HEK293T (cell line): ENCODE measurements at places on chromosomes 16 and 17.
A peak's percentile ranks its signal among the peaks of the same experiment; 100 is the strongest.

- no peak for DNase-seq
Measured at GRCh38 chr16:27625050-27625697, 75.2 kb downstream of the KATNIP start.

GRCh38 chr16:11429823-11430222, 84.6 kb downstream of the RMI2 start:
- no peak for DNase-seq

DNA sequence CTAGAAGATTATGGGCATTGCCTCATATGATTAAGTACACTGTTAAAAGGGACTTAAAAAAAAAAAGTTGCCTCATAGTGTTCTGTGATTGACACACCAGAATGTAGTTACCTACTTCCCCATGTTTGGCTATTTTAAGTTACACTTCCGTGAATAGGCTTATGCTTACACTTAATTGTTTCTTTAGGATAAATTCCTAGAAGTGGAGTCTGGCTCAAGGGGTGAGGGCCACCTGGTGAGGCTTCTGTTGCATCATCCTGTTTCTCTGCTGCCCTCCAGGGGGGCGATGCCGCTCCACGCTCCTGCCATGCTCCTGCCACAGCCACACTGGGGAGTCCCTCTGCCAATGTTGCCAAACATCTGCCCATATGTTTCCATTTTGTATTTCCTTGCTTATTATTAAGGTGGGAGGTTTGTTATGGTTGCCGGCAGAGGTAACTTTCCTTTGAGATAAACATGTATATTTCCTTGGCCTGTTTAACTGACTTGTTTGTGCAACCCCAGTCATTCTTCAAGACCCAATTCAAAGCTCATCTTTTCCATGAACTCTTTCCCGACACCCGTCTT, 73.1 kb downstream of the KSR1 start:
- DNase-seq = no peak

DNA sequence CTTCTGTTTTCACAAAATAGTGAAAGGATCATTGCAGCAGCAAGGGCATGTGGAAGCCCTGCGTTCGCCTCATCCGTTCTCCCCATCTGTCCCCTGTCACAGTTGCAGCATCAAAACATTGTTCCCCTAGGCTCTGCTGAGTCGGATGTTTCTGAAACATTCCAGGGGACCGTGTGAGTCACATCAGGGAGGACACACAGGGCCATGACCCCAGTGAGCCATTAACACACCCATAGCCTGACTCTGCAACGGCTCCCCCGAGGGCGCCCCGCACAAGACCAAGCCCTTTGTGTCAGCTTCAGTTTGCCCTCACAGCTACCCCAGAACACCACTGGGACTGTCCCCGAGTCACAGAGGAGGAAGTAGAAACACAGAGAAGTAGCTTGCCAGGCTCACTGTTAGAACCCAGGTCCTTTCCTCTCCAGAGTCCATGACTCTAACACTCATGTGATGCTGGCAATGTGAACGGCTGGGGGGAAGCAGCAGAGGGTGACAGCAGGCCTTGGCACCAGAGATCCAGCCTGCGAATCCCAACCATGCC, 63.3 kb upstream of the HSBP1 start:
- no peak for DNase-seq

DNA sequence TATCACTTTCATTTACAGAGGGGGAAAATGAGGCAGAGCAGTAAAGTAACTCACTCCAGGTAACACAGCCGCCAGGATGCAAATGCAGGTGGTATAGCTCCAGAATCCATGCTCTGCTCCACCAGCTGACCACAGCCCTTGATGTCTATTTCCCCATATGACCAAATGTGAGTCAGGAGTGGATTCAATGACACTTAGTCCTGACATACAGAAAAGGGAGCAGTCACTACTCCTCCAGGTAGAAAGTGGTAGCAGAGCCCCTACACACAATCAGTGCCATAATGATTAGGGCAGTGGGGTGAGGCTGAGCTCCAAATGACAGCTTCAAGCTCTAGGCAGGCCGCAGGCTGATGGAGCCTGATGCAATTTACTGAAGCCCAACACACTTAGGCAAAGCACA, 43.3 kb upstream of the GFOD2 start:
- DNase-seq = no peak

DNA sequence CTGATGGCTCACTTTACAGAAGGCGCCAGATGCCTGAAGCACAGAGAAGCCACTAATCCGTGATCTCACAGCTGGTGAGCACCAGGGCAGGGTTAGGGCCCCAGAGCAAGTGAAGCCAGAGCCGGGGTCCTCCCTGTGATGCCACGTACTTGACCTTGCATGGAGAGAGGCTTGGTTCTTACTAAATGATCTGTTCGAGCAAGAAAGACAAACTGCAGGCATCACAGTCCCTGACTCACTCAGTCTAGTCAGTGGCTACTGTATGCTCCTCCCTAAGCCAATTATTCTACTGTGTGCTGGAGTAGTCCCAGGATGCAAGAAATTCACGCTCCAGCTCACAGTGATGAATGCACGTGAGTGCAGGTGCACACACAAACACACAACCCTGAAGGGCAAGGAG, 55.4 kb downstream of the SDK2 start:
- DNase-seq = no peak

DNA sequence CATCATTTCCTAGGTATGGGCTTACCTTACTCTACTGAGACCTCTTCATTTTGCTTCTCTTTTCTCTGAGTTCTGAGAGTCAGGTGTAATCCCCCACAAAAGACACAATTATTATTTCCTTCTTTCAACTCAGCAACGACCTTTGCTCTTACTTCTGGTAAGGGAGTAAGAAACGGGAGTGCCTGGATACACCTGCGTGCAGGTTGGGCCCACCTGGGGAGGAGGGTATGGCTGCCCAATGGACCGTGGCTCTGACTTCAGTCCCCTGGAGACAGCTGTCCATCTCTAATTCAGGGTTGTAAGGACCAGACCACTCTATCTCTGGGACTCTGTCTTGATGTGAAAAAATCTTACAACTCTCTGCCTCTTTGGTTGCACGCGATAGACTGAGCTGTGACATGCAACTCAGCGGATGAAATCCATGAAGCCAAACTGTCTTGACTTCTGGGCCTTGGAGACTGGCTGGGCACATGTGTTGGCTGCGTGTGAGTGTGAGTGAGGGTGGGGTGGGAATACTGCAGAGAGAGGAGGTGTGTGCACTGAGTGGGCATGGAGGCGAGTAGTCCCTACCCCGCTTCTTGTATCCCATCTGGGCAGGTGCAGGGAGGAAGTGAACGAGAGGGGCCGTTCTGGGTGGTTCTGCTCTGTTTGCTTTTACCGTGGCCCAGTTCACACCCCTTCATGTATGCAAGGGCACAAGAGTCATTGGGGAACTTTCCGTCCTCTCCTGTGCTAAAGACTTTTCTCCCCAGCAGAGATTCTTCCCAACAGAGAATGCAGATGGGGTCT, 1.2 kb downstream of the TMEM238L start:
- no peak for DNase-seq

DNA sequence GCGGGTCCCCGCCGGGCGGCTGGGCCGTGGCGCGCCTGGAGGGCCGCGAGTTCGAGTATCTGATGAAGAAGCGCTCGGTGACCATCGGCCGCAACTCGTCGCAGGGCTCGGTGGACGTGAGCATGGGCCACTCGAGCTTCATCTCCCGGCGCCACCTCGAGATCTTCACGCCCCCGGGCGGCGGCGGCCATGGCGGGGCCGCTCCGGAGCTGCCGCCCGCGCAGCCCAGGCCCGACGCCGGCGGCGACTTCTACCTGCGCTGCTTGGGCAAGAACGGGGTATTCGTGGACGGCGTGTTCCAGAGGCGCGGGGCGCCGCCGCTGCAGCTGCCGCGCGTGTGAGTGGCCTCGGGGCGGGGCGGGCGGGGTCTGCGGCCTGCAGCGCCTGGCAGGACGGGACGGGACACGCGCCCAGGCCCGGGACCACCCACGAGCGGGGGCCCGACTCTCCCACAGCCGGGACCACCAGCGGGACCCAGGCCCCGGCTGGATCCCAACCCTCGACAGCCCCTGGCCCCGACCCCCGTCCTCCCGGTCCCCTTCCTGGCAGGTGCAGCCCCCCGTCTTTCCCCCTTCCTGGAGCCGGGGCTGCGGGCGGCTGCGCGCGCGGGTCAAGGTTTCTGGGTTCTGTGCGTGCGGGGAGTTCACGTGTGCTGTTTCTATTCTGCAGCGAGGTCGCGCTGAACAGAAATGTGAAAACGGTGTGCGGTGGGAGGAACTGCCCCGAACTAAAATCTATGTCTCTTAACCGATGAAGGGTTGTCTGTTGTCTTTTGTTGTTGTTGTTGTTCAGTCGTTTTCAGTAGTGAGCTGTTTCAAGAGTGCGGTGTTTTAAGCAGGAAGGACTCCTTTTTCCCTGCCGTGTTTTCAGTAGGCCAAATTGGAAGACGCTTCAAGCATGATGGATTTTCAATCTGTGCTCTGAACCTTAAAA, 705 bp downstream of the FOXK2 start:
- DNase-seq = no peak

- DNase-seq = peak; percentile 83
Measured at GRCh38 chr17:82019690-82020571, 2.7 kb downstream of the CENPX start.

GRCh38 chr16:87206646-87207451, 110.3 kb downstream of the C16orf95 start:
- DNase-seq = no peak

DNA sequence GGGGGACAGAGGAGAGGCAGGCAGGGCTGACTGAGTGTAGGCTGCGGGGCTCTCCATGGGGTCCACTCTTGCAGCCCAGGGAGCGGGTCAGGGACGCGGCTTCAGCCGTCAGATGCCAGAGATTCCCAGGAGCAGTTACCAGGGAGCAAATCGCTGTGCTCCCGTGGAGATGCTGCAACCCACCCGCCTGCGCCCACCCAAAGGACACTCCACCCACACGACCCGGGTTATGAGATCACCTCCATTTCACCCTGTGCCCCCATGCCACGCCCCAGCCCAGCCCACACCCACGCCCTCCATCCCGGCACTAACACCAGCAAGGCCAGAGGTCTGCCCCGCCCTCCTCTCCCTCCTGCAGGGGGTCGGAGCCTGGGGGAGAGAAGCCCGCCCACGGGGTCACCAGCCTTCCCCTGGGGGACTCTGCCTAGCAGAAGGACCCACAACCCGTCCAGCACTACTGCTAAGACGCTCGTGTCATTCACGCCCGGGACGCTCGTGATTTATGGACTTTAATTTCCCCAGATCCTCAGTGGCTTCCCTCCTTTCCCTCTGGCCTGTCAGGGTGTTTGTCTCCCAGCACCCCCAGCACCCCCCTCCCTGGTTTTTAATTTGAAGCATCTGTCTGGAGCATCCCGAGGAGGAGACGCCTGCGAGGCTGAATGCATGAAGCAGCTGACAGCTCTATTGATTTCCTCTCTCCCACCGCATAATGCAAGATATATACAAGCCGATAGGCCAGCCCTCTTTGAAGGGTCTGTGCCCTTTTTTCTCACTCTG, 6.7 kb upstream of the RPL38 start:
- DNase-seq = no peak

DNA sequence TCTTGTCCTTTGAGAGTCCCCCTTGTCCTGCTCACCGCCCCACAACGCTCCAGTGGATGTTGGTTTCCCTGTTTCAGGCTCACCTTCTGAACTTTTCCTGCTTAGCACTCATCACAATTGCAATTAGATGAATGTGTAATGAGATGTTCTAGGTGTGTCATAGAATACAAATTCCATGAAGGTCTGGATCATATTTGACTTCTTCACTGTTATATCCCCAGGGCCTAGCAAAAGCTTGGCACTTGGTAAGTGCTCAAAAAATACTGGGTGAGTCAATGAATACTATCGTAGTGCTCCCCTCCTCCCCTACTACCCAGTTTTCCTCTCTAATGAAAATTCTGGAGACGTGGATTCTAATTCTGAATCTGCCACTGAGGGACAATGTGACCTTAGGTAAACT, 33.1 kb downstream of the DNAH3 start:
- DNase-seq = no peak

DNA sequence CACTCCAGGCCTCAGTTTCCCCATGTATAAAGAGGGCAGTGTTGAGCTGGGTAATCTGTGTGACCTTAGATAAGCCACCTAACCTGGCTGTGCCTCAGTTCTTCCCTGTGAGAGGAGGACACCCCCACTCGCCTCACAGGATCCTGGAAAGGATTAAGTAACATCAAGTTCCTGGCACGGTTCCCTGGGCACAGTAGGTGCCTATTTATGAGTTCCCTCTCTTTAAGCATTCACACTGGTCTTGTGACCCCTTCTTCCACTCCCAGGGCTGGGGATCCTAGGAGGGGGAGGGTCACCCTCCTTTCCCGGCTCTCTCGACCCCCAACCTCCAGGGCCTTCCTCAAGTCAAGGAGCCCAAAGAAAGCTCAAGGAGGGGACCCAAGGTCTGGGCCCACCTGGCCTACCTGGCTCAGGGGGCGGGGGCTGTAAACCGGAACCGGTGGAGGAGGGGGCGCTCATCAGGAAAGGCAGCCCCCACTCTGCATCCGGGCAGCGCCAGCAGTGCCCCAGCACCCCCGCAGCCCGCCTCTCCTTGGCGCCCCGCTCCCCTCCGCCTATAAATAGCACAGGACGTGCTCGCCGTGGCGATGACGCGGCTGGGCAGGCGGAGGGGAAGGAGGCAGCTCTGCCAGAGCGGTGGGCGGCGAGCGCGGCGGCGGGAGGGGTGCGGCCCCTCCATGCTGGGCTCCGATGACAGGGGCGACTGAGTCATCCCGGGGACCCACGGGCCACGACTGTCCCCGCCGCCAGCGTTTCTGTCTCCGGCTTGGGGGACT, 9.4 kb downstream of the RPL19 start:
- no peak for DNase-seq

GRCh38 chr17:8387914-8388651, 5.1 kb upstream of the RPL26 start:
- DNase-seq = no peak

DNA sequence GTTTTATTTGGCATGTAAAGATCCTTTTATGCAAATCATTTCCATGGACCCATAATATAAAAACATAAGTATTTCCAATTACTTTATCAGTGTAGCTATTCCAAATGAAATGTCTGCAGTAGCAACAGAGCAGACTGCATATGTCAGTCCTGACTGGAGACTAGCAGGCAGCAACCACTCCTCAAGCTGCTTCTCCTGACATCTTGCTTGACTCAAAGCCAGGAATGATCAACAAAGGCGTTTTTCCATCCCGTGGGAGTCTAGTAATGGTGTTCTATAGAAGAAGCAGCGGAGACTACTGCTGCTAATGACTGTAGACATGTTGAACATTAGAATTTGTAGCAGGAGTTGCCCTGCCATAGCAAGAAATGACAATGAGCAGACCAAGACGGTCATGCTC, 73.2 kb upstream of the AKTIP start:
- DNase-seq = no peak

- DNase-seq = no peak
Measured at GRCh38 chr16:82943371-82943770, 316.6 kb downstream of the CDH13 start.

DNA sequence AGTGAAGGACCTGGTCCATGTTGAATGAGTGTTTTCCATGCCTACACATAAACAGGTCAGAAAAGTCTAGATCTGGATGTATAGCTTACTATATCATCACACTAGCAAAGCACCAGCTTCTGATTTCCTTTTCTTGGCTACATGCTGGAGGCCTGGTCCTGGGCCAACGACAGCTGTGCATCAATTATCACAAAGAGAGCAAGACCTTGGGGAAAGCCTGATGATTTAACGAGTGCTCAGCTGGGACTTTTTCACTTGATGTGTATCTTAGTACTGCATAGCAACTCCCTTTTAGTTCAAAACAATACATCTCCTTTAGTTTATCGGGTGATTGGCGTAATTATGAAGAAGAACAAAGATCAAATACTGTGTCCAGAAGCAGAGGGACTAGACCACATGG, 358.2 kb downstream of the KIF2B start:
- DNase-seq = no peak
